Cortex of kidney (tissue), 1 donor: ENCODE measurements at places on chromosomes 4 and X.

DNA sequence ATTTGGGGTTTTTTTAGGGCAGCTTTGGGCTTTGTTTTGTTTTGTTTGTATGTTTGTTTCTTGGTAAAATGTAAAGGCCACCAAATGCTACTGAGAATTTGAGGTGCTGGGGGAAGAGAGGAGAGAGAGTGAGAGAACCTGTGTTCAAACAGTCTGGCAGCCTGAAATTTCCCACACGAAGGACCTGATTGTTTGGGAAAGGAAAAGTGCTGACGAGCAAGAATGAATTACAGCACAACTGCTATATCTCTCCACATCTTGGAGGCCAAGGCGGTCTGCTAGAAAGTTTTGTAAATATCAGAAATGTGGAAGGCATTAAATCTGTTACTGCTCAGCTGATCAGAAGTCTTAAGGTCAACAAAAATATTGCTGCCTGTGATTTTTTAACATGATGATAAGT lies 170.5 kb downstream of the PALLD start:
- no peak for DNase-seq

GRCh38 chr4:158134222-158134621 lies 38.6 kb downstream of the GASK1B start:
- no peak for DNase-seq

GRCh38 chr4:176872461-176872860 lies 79.7 kb upstream of the VEGFC start:
- DNase-seq: no peak

GRCh38 chr4:165381821-165382373 lies 3.1 kb downstream of the CPE start:
- no peak for DNase-seq

GRCh38 chr4:158181906-158182305 lies 9.1 kb upstream of the GASK1B start:
- DNase-seq: no peak

DNA sequence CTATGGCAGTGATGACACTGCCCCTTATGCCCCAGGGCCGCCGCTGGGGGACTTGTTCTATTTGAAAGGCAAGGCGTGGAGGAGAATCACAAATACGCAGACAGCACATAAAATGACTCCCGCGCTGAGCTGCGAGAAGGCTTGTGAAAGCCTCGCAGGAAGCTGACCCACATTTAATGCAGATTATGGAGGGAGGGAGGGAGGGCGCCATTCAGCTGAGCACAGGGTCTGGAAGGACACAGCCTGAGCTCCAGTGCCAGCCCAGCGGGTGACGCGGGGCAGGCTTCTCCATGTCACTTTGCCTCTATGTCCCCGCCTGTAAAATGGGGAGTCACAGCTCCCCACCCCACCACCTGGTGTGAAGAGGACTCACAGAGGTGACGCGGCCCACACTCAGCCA lies 14.3 kb downstream of the ABLIM2 start:
- no peak for DNase-seq
